A549 treated with DMSO at 1 μM for 4 hours (cell line): ENCODE measurements at places on chromosomes 11 and 22. TPM values are rescaled to one million over a fixed set of nuclear protein-coding genes. Genes with fewer than 3 reads are reported as not detected.

GRAMD4 gene
- 7.0 to 12.7 TPM (median 12.5 TPM) in 5 replicates for total RNA-seq

IGLL1 gene
- not detected in 5 replicates for total RNA-seq

APLNR gene
- 0.06 to 0.20 TPM (median 0.11 TPM) in 5 replicates for total RNA-seq

PGM2L1 gene
- total RNA-seq, result 8.8 to 18.2 TPM (median 13.8 TPM) in 5 replicates

OR52A1 gene
- total RNA-seq, result not detected in 5 replicates

EMID1 gene
- 0.28 to 0.33 TPM (median 0.31 TPM) in 5 replicates for total RNA-seq

VSTM5 gene
- total RNA-seq, result 0.07 TPM in 1 of 5 replicates, not detected in the others

RBM4B gene
- 17.6 to 24.0 TPM (median 22.7 TPM) in 5 replicates for total RNA-seq

MICALL1 gene
- total RNA-seq, result 16.1 to 22.0 TPM (median 18.2 TPM) in 5 replicates

HBE1 gene
- not detected in 5 replicates for total RNA-seq

SYVN1 gene
- 31.0 to 44.6 TPM (median 42.1 TPM) in 5 replicates for total RNA-seq

DNHD1 gene
- 3.3 to 3.7 TPM (median 3.5 TPM) in 5 replicates for total RNA-seq

OR4A16 gene
- not detected in 5 replicates for total RNA-seq

LRRC32 gene
- total RNA-seq, result 0.13 to 0.29 TPM (median 0.16 TPM) in 5 replicates

SCGB1D2 gene
- not detected in 5 replicates for total RNA-seq

OTUB1 gene
- total RNA-seq, result 109 to 130 TPM (median 119 TPM) in 5 replicates

PNPLA5 gene
- 0.04 to 0.05 TPM in 2 of 5 replicates, not detected in the others for total RNA-seq

PRG3 gene
- not detected in 5 replicates for total RNA-seq

OR6T1 gene
- not detected in 5 replicates for total RNA-seq

SUSD2 gene
- total RNA-seq, result 54.2 to 70.2 TPM (median 58.4 TPM) in 5 replicates

DTX4 gene
- total RNA-seq, result 4.6 to 5.4 TPM (median 5.3 TPM) in 5 replicates

GGTLC3 gene
- total RNA-seq, result not detected in 5 replicates

POU2AF3 gene
- 0.43 to 1.1 TPM (median 0.94 TPM) in 5 replicates for total RNA-seq
